Natural killer cell (primary cell): ENCODE measurements at places on chromosomes 7 and 10. TPM values are rescaled to one million over a fixed set of nuclear protein-coding genes. Genes with fewer than 3 reads are reported as not detected.

- no peak for DNase-seq
Measured at GRCh38 chr7:67620216-67620933, 623.7 kb downstream of the TYW1 start.

DNA sequence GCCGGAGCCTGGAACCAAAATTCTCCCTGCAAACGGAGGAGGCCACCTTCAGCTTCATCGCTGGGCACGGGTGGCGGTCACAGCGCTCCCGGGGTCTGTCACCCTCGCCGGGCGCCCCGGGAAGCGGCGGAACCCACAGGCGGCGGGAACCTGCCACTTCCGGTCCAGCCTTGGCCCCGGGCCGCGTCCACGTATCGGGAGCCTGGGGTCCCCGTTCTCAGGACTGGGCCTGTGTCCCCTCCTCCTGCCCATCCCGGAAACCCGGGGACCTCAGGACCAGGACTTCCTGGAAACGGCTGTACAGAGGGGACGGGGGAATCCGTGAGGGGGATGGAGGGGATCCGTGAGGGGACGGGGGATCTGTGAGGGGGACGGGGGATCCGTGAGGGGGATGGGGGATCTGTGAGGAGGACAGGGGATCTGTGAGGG lies 25.4 kb downstream of the PDGFA start:
- no peak for DNase-seq

DNA sequence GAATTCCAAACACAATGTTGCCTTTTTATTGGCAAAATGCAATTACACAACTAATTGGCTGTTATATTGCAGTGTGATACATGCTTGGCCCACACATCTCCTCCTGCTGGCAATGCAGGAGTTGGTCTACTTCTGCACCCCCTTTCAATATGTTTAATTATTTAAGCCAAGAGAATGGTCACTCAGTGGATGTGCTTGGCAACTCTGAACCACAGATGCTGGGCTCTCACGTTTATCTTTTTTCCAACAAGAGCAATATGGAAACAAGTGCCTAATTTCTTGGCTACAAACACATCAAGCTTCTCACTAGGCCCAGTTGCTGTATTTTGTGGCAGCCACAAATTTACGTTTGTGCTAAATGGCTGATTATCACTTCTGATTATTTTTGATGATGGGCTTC lies 1149.2 kb upstream of the CELF2 start:
- no peak for DNase-seq

Gene ASB10
- not detected for total RNA-seq

Gene PLCE1
- total RNA-seq = not detected
